ENCODE measurements at places on chromosomes 2 and 18.
A peak's percentile ranks its signal among the peaks of the same experiment; 100 is the strongest.

GRCh38 chr2:69939722-69940121, 21.7 kb downstream of the ASPRV1 start:
- DNase-seq = no peak

DNA sequence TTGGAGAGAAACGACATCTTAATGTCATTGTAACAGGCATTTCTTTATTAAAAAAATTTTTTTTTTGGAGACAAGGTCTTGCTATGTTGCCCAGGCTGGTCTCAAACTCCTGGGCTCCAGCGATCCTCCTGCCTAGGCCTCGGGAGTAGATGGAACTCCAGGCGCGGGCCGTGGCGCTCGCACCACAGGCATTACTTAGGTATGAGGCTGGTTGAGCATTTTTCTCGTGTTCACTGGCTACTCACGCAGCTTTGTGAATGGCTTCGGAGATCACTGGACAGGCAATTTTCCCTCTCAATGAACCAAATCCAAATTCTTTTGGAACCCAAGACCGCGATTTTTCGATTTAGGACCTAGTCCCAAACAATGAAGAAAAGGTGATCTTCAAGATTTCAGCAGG, 795 bp upstream of the TCF7L1 start:
- DNase-seq = no peak

DNA sequence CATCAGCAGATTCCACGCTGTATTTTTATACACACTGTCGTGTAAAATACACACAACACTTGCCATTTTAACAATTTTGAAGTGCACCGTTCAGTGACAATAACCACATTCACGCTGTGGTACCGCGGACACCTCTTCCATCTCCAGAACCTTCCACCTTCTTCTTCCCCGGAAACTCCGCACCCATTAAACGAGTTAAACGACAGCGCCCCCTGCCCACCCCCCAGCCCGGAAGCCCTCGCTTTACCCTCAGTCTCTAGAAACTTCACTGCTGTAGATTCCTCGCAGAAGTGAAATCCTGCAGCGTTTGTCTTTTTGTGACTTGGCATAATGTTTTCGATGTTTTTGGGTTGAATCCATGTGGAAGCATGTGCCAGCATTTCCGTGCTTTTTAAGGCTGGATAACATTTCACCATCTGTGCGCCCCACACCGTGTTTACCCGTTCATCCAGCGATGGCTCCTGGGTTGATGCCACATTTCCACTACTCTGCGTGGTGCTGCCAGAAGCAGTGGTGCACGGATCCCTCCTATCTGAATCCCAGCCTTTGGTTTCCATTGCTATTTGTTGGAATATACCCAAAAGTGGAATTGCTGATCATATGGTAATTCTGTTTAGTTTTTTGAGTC, 32.0 kb upstream of the TMEM18 start:
- no peak for DNase-seq

DNA sequence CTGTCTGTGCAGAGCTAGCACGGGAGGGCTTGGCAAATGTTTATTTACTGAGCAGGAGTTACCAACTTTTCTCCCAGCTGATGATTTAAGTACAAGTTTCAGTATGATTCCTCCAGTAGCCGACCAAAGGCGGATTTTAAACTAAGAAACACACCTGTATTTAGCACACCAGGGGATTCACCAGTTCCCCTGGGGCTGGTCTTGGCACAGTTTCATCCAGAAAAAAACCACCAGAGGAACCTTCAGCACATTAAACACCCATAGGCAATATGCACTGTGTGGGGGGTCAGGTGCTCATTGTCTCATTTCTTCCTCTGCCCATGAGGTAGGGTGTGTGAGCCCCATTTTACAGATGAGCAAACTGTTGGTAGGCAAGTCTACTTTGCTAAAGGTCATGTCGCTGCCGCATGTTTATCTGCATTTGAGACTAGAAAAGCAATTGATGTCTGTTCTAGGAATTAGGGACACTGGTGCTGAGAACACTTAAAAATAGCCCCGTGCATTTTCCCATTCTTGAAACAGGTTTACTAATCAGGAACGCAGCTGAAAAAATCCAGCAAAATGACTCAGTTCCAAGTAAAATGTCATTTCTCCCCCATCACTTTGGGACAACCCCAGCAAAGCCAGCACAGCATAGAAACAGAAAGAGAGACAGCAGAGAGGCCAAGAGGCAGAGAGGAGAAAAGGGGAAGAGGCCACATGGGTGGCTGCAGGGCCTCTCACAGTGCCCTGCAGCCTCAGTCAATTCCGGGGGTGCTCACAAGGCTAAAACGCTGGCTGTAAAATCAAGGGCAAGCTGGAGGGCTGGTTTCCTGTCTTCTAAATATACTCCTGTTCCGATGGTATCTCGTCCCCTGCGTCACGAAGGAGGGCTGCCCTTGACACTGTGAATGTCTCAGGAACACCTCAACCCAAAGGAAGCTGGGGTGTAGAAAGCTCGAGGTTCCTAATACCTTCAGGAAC, 166.8 kb upstream of the ID2 start:
- peak; percentile 22 for DNase-seq

DNA sequence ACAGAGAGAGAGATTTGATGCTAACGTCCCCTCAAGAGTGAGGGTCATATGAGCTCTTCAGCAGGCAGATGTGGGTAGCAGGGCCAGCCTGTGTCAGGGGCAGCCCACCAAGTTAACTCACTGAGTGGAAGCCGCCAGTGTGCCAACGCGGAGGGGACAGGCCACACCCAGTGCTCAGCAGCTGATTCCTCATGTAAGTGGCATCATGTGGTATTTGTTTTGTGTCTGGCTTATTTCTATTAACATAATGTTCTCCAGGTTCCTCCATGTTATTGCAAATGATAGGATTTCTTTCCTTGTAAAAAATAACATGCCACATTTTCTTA, 4.0 kb downstream of the IMP4 start:
- DNase-seq = no peak

DNA sequence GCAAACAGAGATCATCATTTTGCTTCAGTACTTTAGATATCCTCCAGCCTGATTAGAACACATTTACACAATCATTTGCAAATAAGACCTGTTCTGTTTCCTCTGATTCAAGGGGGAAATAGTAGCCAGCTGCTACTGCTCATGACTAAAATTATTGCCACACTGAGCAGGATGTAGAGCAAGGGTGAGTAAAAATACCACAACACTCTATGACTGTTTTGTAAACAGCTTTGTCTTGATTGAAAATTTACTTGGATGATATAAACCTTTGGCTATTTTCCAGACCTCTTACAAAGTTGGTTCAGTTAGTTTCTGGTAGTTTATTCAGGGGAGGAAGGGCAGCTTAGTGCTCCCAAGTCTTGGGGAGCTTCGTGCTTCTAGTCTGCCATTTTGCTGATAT, 286.4 kb upstream of the CNTNAP5 start:
- no peak for DNase-seq

- DNase-seq = no peak
Measured at GRCh38 chr2:232018181-232018580, 56.7 kb downstream of the DIS3L2 start.

DNA sequence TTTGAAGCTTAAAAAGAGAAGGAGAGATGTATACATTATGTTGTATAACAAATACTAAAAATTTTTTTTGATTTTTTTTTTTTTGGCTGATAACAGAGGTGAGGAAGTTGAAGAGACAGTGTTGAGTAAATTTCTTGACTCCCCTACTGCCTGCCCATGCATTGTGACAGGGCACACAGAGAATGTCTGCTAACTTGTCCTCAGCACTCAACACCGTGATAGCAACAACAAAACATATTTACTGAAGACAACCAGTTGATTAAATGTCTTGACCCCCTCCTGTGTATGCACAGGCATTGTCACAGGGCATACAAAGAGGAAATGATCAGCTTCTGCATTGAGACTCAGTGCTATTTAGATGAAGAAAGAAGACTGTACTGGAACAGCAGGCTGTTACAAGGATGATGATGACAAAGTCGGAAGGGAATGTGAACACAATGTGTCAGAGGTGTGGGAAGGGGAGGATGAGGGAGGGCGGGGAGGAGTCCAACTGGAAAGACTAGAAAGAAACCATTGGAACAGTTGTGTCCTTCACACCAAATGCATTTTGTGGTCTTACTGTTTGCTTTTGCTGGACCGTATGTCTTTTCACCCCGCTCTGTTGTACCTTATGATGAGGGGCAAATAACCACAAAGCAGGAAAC, 89.5 kb downstream of the CERS6 start:
- DNase-seq = no peak

DNA sequence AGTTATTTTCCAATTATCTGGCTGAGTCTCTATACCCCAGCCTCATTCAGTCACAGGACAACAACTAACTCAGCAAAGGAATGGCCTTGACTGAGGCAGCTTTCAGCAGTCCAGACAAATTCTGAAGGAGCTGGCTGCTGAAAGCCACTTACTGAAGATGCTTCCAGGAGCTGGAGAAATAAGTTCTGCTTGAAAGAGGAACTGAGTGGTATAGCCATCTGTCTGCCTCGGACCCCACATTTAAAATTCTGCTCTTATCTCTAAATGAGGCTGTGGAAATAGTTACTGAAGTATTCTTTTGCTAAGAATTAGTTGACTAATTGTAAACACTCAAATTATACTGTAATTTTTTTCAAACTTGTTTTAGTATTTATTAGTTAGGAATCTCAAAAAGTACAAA, 9.1 kb upstream of the GPD2 start:
- no peak for DNase-seq

GRCh38 chr2:117833911-117834310, 19.4 kb downstream of the DDX18 start:
- DNase-seq = no peak

- no peak for DNase-seq
Measured at GRCh38 chr2:68632021-68632420, 11.4 kb upstream of the PROKR1 start.

GRCh38 chr18:48878471-48878870, 72.3 kb downstream of the SMAD7 start:
- DNase-seq = no peak

GRCh38 chr2:18623782-18624181, 34.4 kb upstream of the NT5C1B start:
- DNase-seq = no peak

Data from activated CD4-positive, alpha-beta T cell treated with anti-CD3 and anti-CD28 coated beads, Interleukin-2, amount 50 U/mL, for 4 hours (primary cell).